ENCODE measurements at places on chromosomes 3 and 15.
A peak's percentile ranks its signal among the peaks of the same experiment; 100 is the strongest.

DNA sequence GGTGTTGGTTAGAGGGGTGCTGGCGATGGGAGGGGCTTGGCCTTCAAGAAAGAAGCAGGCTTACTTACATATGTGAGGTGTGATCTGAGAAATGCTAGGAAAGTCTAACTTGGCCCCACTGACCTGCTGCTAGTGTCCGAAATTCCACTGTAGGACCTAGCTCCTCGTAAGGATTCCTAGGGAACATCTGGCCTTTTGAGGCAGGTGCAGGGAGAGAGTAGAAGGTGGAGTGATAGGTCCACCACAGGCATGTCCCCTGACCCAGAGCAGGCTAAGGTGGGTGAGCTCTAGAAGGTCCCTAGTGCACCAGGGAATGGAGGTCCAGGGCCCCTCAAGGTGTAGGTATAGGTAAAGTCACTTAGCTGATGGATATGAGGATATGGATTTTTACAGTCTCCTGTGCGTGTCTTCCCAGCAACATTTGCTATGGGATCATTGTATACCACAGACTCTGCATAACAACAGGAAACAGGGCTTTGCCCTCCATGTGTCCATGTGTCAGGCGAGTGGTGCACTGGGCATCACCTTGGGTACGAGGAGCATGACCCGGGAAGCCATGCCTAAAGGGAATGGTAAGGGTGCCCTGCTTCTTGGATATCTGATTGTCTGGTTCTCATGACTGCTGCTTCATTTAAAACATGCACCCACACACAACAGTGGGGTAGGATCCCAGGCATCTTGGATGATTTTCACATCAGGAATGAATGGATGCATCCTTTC, 32.6 kb downstream of the POMGNT2 start:
- no peak for DNase-seq

- DNase-seq = no peak
These were observed 22.2 kb upstream of the JMJD7 start for GRCh38 chr15:41805711-41806110.

DNA sequence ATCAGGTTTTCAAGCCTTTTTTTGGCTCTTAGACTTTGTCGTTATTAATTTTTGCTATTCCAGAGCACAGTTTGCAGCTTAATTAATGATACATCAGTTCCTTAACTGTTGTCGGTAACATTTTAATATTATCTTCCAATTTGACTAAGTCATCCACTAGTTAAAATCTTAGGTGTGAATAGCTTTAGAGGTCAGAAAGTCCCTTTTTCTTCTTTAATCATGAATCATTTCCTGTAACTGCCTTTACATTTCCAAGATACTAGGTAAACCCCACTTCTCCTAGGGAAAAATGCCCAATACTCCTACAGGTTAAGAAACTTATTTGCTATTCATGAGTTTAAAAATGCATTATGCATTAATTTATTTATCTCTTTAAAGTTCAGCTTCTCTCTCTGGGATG, 260.9 kb upstream of the CFAP20DC start:
- DNase-seq = no peak

DNA sequence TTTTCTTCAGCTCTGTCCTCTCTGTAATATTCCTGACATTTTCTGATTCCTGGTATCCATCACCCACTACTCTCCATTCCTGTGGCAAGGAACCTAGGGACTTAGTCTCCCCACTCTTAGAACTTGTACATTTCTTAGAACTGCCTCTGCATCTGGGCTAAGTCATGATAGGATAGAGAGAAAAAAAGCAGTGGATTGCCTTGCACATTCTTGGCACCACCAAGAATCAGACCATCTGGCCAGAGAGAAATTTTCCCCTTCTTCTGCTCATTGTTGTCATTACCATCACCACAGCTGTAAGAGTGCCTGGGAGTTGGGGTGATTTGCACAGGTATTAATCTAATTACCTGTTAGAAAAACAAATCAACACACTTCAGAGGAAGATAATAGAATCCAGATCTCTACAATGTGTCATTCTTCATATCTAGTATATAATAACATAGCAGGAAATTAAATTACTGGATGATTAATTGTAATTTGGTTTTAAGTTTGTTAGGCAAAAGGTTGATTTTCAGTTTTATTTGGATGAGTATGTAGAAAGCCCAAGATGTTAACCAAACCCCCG, 264.8 kb upstream of the ZPLD1 start:
- no peak for DNase-seq

GRCh38 chr15:84982301-84982920, 755 bp downstream of the PDE8A start:
- DNase-seq = peak; percentile 69

DNA sequence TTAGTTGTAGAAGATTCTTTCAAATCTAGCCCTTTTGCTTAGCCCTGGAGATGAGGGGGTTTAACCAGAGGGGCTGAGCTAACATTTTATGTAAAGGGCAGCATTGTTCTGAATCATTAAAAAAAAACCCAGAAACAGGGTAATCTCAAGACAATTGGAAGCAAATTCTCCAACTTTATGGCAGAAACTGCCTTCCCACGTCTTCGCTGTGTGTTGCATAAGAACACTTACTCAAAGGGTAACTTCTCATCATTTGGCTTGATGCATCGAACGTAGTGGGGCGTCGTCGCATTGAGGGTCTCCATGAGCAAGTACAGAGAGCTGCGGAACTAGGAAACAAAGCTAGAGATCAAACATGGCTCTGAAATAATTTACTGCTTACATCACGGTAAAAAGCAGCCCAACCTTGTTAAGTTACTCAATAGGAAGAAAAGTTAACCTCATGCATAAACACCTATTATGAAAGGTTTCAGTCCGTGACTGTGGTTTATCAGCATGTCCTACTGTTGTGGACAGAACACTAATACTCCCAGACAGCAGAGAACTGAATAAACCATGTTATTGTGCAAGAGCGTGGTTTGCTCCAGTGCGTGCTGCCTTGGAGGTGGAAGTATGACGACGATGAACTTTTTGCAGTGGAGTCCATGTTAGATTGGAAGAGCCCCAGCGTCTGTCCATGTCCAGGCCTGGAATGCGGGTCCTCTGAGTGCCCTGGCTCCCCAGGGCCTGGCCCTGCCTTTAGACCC, 48.7 kb downstream of the MYO5C start:
- DNase-seq = no peak

- no peak for DNase-seq
These were observed 56.2 kb upstream of the PTPRG start for GRCh38 chr3:61505197-61505596.

DNA sequence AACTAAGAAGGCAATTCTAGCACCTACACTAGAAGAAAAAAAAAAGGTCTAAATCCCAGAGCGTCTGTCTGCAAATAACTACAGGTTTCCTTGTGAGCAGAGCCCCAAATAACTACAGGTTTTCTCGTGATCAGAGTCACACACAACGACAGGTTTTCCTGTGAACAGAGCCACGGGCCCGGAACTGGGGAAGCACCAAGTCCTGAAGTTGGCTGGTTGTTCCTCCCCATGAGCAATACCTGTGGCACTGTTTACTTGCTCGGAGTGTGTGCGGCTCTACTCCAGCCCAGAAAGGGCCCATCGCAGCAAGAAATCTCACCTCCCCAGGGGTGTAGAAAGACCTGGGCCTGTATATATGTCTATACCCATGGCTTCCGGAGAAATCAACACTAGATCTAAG, 644 bp upstream of the MASP1 start:
- no peak for DNase-seq

- no peak for DNase-seq
These were observed 338.5 kb upstream of the KCNH8 start for GRCh38 chr3:18809640-18810305.

DNA sequence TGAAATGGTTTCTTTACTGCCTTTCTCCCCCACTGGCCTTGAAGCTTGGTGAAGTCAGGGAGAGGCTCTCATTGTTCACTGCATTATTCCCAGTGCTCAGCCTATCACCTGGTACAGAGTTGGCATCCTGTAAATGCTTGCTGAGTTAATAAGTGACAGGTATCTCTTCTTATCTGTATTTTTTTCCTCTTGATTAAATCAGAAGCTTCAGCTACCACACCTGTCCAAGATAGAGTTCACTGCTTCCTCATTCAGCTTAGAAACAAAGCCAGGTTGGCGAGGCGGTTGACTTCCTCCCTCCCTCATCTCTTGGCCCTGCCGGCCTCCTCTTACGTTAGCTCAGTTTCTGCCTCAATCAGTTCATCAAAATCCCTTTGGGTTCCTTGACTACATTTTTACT, 142.8 kb downstream of the LIPC start:
- no peak for DNase-seq

DNA sequence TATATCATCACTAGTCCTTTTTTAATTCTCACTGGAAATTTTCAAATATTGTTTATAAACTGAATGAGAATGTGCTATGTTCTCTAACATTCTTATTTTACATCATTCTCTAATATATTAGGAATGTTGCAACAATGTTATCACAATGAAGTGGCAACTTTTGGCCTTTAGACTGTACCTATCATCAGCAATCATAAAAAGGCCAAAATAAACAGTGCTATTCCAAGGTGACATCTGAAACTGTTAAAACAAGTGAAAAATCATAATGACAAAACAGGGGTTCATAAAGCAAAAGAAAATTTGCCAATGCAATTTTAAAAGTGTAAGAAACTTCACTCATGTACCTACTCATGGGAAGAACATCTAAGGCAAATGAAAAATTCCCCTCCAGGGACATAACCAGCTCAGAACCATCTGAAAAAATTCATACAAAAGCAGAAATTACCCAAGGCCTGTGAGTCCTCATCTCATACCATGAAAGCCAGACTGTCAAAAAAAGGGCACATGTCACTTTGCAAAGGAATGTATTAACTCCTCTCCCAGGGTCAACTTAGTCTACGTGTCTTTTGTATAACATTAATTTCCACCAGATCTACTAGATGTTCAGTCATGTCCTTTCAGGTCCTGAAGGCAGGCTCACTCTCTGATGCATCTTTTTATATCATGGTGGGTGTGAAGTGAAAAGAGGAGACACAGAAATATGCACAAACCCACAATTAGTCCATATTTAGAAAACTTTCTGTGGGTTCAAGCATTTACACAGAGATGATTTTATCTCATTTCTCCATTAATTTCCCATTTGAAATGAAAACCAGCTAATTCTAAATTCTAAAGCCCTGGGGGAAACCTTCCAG, 211.9 kb downstream of the CBLB start:
- no peak for DNase-seq

GRCh38 chr3:15512166-15512565, 9.3 kb downstream of the COLQ start:
- no peak for DNase-seq
